Stimulated activated CD4-positive, alpha-beta T cell treated with anti-CD3 and anti-CD28 coated beads, Interleukin-4, amount 100 ng/mL, for 1 hour (primary cell): ENCODE measurements at places on chromosomes 3 and 15.

GRCh38 chr3:61865466-61866152, 304.2 kb downstream of the PTPRG start:
- DNase-seq: no peak

- no peak for DNase-seq
Observed at GRCh38 chr3:144229953-144230352, 258.3 kb downstream of the DIPK2A start.

GRCh38 chr3:160569894-160570652, 4.7 kb upstream of the KPNA4 start:
- no peak for DNase-seq

GRCh38 chr3:112333381-112334317, 693 bp downstream of the CD200 start:
- DNase-seq: peak; percentile 22

- DNase-seq: no peak
Observed at GRCh38 chr3:128548426-128549282, 55.7 kb upstream of the GATA2 start.

GRCh38 chr3:141356046-141356445, 12.3 kb upstream of the ZBTB38 start:
- DNase-seq: no peak

DNA sequence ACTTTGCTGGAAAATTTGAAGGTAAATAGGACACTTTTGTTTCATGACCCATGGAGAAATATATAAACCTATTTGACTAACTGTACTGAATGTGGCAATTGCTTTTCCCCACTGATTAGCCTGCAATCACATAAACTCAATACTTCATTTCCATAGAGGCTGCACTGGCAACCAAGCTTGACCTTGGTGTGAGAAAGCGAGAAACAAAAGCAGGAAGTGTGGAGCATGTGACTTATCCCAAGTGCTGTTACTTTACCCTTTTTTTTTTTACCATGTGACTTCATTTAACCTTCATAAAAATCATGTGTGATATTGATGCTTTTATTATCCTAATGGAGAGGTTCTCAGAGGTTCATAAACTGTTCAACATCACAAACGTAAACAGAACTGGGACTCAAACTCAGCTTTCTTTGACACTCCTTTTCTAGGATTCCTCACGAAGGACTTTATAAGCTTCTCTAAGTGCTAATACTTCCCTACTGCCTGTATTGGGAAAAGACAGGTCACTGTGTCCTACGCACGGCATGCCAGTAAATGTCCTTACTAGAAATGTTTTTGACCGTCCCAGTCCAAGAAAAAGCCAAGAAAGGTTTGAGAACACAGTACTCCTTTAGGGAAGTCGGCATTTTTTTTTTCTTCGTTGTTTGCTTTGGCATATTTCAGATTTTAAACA, 34.9 kb upstream of the ZNF385D start:
- DNase-seq: no peak

DNA sequence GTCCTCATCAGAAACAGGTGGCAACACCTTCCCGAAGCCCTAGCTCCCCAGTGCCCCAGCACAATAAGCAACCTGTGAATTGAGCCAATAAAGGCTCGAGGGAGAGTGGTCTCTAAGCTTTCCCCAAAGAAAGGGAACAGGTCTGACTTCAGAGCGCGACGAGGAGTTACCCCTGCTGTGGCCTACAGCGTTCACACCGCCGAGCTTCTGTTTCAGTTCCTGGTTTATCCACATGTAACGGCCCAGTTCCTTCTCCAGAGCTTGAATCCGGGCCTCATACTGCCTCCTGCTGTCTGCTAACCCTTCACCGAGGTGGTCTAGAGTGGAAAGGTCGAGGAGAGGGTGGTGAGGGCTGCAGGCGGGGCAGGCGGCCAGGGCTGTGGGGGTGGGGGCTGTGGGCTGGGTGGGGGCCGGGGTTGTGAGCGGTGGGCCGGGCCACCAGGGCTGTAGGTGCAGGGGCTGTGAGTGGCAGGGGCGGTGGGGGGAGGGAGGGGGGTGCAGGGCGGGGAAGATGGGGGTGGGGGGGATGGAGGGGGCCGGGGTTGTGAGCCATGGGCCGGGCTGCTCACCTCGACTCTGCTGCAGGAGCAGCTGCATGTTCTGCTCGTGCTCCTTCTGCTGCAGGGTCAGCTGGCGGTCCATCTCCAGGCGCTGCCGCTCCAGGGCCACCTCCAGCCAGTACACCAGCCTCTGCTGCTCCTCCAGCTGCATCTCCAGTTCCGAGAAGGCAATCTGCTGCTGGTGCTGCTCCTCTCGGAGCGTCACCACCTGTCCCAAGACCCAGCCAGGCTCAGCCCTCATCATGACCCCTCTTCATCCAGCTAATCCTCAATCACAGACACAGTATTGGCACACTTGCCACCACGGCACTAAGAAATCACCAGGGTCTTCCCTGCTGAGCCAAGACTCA, 26.2 kb downstream of the KIF7 start:
- no peak for DNase-seq

GRCh38 chr3:180048840-180049239, 12.1 kb upstream of the PEX5L start:
- no peak for DNase-seq

DNA sequence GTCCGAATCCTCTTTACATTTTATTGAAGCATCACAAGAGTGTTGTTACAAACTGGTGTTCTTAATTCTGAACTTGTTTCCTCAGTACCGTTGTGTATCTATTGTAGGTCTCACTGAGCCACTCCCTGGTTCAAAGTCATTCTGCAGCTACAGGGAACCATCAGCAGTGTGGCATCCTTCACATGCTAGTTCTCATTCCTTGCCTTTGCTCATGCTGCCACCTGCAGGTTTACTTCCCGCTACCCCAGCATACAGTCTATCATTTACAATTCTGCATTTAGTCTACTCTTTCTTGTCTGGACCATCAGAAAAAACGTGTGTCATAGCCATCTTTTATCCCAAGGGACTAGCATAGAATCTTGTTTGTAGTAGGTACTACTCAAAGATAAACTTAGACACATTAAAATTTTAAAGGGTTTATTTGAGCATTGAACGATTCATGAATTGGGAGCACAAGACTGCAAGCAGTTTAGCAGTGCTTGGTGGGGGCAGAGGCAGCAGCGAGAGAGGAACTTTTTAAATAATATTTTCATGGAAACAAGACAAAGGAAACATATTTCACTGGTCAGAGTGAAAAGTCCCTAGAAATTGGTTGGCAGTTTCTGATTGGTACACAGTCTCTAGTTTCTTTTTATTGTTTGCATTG, 402.1 kb downstream of the CADM2 start:
- no peak for DNase-seq

DNA sequence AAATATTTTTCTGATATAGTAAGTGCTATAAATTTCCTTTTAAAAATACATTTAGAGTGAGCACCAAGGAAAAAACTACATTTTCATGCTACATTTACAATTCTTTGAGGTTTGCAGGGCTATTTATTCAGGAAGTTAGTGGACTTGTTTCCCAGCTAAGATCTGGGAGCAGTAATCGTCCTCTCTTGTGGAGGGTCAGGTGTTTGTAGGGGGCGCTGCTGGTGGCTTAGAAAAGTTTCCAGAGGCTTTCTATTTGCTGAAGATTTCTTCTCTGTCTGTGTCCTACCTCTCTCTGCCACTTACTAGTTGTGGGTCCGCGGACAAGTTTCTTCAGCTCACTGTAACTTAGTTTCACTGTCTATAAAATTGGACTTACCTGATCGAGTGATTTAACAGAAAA, 163.9 kb downstream of the PEX5L start:
- DNase-seq: no peak

DNA sequence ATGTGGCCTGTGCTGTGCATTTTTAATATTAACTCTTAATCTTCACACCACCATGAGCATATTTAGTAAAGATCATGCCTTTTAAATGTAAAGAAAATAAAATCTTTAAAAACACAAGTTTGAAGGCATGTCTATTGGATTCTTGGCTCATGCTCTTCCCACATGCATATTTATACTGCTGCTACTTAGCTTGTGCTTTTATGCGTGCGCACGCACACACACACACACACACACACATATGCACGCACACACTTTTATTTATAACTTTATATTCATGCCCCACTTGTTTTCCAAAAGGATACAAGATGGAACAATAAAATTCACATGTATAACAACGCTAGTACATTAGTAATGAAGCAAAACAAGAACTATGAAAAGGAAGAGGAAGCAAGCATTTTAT, 36.1 kb upstream of the ZPLD1 start:
- no peak for DNase-seq

- no peak for DNase-seq
Observed at GRCh38 chr3:39531066-39531465, 63.6 kb downstream of the MOBP start.

DNA sequence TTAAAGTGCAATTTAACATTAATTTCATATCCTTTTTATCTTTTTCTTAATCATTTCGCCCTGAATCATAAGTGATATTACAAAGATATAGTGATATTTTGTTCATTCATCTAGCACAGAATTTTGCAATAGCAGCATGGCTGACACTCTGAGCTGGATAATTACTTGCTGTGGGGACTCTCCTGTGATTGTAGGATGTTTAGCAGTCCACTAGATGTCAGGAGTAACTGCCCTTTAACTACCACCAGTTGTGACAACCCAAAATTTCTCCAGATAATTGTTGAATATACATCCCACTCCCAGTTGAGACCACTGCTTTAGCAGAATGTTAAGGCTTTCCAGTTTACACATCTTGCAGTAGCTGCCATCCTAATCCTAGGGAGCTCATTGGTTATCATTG, 196.8 kb upstream of the MBNL1 start:
- no peak for DNase-seq

DNA sequence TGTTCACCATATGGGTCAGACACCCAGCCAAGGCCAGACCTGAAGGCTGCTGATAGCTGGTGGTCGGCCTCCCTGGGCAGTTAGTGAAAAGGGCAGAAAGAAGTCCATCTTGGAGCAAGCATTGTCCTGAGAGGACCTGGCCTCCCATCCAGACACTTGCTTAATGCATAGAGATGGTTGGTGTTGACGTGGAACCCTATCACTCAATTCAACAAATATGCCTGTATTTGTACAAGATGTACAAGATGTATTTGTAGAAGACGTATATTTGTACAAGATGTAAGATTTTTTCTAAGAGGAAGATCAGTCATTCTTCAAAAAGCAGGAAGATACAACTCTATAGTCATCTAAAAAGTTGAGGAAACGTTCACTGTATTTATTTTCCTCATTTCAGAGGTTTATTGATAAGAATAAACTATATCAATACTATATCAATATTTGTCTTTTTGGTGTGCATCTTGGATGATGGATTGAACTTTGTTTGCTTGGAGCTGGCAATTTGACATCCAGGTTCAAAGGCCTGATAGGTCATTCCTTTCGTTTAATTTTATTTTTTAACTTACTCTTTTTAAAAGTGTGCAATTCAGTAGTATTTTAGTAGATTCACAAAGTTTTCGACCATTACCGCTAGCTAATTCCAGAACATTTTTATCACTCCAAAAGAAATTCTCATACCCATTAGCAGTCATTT, 5.9 kb downstream of the TMEM42 start:
- DNase-seq: no peak

GRCh38 chr3:141998669-141999290, 122.3 kb downstream of the ATP1B3 start:
- DNase-seq: no peak

GRCh38 chr3:115147329-115148141, 447 bp upstream of the ZBTB20 start:
- DNase-seq: peak; percentile 90

- no peak for DNase-seq
Observed at GRCh38 chr3:81245043-81245442, 516.4 kb downstream of the GBE1 start.

- no peak for DNase-seq
Observed at GRCh38 chr15:70120958-70121623, 23.4 kb upstream of the TLE3 start.

DNA sequence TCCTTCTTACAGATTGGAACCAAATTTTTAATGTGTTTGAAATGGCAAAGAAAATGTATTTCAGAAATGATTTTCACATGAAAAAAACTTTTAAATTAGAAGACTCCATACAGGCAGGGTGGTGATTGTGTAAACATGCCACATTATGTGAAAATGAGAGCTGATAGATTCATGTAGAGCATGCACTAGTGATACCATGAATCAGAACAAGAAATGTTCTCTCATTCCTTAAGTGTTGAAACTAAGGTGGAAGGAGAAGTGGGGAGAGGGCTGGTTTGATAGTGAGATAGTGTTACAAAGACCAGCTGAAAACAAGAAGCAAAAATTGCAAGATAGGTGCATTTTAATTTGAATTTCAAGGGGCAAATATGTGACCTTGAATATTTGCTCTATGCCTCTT, 100.3 kb downstream of the CCNL1 start:
- DNase-seq: no peak

- no peak for DNase-seq
Observed at GRCh38 chr3:131279577-131279976, 102.0 kb upstream of the NUDT16 start.
